Erythroblast (primary cell): ENCODE measurements at places on chromosomes 6 and 20.

- DNase-seq = no peak
Observed at GRCh38 chr6:2680264-2680922, 70.3 kb downstream of the MYLK4 start.

- no peak for DNase-seq
Observed at GRCh38 chr20:32737371-32738223, 5.7 kb downstream of the COMMD7 start.

DNA sequence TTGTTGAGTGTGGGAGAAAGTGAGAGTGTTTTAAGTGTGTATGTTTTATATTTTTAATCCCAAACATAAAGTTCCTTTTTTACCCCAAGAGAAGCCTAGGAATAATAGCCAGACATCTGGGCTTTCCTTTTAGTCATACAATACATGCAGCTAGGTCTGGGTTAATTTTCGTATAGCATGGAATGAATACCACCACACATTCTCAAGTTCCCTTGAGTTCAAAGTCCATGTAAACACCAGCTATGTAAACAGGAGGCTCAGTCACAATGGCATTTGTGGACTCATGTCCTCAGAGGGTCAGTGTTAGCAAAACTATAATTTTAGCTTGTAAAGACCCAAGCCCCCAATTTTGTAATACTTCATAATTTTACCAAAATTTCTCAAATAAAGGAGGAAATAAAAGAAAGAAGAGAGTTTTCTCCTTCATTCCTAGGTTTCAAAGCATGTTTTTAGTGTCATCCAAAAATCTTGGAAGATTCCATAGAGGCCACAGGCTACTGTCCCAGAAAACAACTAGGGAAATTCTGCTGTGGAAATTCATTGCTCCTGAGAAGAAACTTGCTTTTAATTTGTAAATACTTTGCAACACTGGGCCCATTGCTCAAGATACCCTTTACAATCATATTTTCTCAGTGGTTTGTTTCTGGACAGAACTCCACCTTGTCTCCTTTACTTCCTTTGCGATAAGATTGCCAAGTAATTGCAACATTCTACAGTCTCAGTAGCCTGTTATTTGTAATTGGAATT lies 671.2 kb downstream of the COL12A1 start:
- no peak for DNase-seq

DNA sequence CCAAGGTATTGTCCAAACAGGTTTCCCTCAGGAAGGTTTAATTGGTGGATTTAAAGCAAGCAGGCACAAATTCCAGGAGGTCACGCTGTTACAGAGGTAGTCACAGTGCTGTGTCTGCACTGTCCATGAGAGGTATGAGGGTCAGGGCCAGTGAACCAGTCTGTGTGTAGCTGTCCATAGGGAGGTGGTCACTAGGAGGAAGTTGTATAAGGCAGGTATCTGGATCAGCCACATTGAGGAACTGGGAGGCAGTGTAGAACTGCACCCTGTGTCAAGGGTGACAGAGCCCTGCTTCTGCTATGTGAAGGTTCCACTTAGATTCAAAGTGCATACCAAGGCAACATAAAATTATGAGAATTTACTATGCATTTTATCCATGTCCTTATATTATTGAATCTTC lies 73.3 kb downstream of the MAP3K4 start:
- DNase-seq = no peak

DNA sequence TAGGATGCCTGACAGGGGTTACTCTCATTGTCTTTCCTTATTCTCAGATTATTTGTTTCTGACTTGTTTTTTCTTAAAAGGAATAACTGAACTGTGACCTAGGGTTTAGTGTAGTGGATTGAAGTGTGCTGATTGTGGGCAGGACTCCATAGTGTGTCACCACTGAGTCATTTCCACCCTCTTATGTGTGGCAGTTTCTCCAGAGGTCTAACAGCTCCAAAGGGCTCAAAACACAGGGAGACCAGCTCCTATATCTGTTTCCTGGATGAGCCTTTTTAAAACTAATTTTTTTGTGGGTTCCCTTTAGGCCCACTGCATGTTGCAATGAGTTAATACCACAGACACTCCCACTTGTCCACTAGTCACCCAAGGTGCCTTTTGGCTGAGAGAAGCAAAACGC lies 951.1 kb upstream of the ADGRB3 start:
- no peak for DNase-seq

- DNase-seq = no peak
Observed at GRCh38 chr6:21678990-21679389, 85.4 kb downstream of the SOX4 start.
